ENCODE measurements at places on chromosomes 4 and X.

DNA sequence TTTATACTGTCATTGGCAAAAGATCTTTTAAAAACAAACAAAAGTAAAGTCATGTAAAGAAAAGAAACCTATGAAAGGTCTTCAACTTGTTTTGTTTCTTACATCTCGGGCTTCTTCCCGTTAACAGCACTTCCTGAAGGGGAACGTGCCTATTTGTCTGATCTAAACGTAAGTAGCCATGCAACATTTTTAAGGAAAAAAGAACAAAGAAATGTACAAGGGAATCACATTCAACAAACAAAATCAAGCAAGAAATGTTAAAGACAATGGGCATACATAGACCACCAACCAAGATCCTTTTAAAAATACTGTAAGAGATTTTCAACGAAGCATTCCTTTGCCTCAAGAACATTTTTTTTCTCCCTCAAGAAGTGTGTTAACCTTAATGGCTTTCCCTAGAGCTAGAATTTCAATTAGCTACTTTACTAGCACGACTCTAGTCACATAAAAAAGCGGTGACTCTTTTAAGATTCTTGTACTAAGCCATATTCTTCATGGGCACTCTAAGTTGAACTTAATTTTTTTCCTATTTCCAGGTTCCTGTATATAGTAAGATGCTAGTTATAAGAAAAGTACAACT is 112.0 kb upstream of the TTC29 start:
- DNase-seq, result no peak

GRCh38 chr4:3369781-3370674 is 71.7 kb upstream of the HGFAC start:
- DNase-seq, result peak; percentile 70

GRCh38 chr4:71261633-71262121 is 77.1 kb upstream of the SLC4A4 start:
- DNase-seq, result no peak

DNA sequence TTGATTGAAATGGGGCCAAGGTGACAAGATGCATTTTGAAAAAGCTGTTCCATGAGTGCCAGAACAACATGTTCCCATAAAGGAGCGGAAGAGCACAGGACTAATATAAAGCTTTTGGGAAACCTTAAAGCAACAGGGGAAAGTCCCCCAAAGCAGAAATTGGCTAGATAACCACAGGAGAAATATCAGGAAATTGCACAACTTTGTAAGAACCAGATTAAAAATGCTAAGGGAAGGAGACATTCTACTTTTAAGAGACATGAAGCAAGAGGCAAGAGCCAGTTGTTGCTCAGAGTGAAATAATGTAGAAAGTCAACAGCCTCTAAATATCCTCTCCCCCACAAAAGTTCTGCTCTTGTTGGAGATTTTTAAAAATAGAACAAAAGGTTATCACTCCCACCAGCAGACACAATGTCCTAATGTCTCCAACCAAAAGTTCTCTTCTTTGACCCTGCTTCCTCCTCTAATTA is 85.2 kb upstream of the LNX1 start:
- no peak for DNase-seq

- no peak for DNase-seq
Observed at GRCh38 chr4:78464265-78464664, 87.3 kb upstream of the ANXA3 start.

DNA sequence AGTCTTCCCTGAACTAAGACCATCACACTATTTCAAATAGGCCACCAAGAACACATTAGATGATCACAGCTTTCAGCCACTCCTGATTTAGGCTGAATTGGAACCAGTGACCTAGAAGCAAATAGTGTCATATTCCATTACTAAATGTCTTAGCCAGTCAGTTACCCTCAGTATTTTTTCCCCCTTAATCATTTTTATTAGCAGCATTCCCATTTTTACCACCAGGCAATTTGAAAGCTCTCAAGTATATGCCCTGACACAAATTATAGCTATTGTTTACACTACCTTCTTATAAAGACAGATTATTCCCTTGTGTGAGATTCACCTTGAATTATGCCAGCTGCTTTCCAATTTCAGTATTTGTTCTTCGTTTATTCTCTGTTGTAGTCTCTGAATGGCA is 1146.9 kb downstream of the PDHA2 start:
- DNase-seq, result no peak

GRCh38 chr4:155708782-155709181 is 42.1 kb downstream of the GUCY1A1 start:
- no peak for DNase-seq

DNA sequence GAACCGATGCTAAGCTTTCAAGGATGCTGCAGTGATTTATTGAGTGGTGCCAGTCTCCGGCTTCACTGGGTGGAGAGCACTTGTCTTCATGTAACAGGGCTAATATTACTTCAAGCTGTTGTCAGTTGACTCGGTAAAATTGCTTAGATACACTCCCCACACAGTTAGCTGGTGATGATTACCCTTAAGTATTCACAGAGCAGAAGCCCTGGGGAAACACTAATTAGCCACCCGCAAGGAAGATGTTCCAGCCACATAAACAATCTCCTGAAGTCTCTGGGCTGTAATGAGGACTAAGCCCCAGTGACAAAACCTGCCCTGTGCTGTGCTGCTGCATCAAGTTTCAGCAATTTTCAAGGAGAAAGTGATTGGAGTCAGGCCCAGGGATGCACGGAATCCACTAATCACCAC is 37.3 kb upstream of the GK2 start:
- DNase-seq, result no peak

DNA sequence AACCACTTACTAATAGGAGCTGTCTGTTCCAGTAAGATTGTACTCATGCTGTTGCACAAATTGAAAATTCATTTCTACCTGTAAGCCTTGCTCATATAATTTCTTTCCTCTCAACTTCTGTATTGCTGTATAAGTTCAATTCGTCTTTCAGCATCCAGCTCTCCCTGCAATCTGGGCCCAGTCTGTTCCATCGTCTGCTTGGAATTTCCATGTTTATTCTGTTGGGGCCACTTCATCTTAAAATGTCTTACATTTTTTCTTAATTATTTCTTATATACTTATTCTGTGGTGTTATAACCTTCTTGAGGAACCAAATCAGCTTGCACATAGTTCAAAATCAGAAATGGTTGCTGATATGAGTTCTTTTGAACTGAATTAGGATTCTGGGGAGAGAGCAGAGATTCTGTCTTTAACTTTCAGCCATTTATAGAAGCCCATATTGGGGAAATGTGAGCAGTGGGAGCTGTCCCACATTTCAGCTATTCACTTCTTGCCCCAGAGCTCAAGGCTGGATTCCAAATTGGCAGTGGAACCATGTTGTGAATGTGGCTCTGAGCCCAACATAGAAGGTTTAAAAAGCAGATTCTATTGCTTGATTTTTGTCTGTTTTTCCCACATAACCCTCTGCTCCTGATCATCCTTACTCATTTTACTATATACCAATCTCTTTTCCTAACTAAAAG is 291.9 kb downstream of the BMPR1B start:
- DNase-seq, result no peak

GRCh38 chr4:4524364-4524763 is 17.5 kb downstream of the STX18 start:
- peak; percentile 54 for DNase-seq

- no peak for DNase-seq
Observed at GRCh38 chrX:125308653-125309052, 11.0 kb upstream of the TEX13C start.

DNA sequence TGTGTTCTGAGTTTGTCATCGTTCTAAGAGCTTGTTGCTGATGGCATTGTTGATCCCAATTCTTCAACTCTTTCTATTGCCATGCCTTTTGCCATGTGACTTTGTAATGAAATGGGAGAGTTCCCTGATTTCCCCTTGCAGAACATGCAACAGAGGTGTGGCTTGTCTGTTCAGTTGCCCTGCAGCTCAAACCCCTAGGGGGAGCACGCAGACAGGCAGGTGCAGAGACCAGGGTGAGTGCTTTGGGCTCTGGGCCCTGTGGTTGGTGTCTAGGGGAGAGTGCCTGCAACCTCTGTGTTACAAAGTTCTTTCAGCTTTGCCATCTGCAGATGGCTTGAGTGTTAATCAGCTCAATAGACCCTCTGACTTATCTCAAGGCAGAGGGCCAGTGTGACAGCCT is 332.7 kb downstream of the MID1IP1 start:
- peak; percentile 66 for DNase-seq

GRCh38 chr4:48139691-48140090 is 5.6 kb upstream of the TXK start:
- no peak for DNase-seq

GRCh38 chr4:73066445-73066844 is 3.1 kb downstream of the COX18 start:
- DNase-seq, result no peak

- peak; percentile 75 for DNase-seq
Observed at GRCh38 chrX:101550362-101550750, at the start of gene ARMCX1. TSS of gene ARMCX1 (plus strand) at chrX:101550547. CDS start at chrX:101552931, 2,384 bp downstream.

DNA sequence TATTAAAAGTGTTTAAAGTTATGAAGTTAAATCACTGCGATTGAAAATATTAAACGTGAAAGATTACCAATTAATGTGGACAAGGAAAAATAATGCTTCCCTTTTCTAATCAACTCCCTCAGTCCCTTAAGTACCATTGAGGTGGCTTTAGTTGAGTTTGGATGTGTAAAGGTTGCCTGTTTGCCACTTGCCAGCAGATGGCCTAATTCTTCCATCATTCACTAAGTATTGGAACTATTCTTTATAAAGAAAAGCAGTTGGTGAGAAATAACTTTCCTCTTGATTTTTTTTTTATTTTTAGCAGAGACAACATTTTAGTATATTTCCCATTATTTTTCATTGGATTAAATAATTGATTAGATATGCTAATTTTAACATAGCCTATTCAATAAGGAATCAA is 295.9 kb upstream of the TACR3 start:
- DNase-seq, result no peak

- DNase-seq, result no peak
Observed at GRCh38 chr4:57100979-57101651, 9.1 kb downstream of the IGFBP7 start.

DNA sequence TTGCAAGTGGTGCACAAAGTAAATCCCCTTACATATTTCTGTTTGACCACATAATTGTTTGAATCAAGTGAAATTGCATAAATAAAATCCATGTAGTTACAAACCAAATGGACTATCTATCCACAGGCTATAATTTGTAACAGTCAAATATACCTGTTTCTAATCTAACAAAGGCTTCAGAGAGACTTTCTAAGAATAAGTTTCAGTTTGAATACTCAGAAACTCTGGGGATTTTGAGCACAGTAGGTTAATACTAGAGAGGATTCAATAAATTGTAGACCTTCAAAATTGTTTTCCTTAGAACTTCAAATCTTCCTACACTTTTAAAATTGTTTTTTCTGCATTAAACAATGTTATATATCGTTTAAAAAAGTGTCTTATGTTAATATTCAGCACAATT is 1250.1 kb downstream of the NLGN4X start:
- DNase-seq, result no peak

DNA sequence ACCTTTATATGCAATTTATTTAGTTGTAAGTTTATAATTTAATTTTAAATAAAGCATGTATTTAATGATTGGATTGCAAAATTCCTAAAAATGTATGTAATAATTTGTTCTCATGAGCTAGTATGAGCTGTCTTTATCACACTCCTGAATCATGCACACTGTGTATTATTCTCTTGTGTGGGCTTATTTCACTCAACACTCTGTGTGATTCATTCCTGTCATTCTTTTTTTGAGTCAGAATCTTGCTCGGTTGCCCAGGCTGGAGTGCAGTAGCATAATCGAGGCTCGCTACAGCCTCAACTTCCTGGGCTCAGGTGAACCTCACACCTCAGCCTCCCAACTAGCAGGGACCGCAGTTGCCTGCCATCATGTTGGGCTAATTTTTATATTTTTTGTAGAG is 123.1 kb upstream of the SLC34A2 start:
- no peak for DNase-seq

GRCh38 chrX:155544881-155545280 is 67.9 kb downstream of the TMLHE start:
- no peak for DNase-seq

DNA sequence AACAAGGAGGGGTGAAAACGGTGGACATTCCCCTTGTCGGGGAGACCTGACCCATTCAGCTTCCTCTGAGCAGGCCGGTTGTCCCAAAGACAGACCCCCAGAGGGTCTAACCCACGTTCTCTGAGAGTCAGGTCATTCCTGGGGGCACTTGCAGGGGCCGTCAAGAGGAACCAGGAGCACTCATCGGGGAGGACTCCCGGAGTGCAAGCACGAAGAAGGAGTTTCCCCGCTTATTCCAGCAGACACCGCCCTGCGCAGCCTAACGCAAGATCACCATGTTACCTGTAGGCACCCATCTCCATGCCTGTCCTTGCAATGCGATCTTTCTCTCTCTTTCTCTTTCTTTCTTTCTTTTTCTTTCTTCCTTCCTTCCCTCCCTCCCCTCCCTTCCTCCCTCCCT is 154.2 kb downstream of the SHOX start:
- no peak for DNase-seq

DNA sequence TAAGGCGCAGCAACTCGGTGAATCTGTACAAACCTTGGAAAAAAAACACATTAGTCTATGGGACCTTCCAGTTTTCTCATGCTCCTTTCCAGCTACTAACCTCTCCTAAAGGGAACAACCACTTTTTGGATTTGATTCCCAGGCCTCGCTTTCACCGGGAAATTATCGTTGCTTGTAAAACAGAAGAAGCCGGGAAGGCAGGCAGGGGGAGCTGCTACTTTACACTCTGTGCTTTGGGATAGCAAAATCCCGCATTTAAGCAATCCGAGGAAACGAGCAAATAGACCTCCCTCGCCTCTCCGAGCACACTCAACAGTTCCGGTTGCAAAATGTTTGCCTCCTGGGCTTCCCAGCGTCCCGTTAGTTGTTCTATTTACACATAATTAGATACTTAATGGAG is 1.2 kb downstream of the CD38 start:
- peak; percentile 51 for DNase-seq

- DNase-seq, result no peak
Observed at GRCh38 chr4:43512253-43512652, 619.7 kb downstream of the GRXCR1 start.

- no peak for DNase-seq
Observed at GRCh38 chr4:52983563-52984303, 121.6 kb downstream of the RASL11B start.

DNA sequence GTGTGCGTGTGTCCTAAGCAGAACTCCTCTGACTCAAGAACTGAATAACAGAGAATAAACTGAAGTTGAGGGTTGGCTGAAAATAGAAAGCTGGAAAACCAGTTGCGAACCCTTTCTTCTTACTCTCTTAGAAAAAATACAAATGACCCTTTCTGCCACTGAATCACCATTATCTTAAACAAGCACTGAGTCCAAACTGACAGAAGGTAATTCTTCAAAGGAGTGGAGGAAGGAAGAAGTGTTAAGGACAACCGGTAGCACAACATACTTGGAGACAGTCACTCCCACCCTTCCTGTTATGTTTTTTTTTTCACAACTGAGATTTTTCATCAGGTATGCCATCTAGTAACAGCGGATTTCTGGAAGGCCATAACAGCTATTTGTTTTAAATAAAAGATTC is 38.1 kb downstream of the HELQ start:
- DNase-seq, result no peak

- DNase-seq, result peak; percentile 31
Observed at GRCh38 chrX:38192007-38192810, 28.5 kb downstream of the SRPX start.

- DNase-seq, result no peak
Observed at GRCh38 chr4:107835406-107835805, 10.7 kb downstream of the SGMS2 start.

GRCh38 chrX:119604766-119605463 is 1.3 kb downstream of the NKRF start:
- no peak for DNase-seq

GRCh38 chr4:127403471-127404084 is 229.2 kb upstream of the INTU start:
- DNase-seq, result no peak

Data from H9 (cell line).